K562 (cell line): ENCODE measurements at places on chromosomes 13 and 19. TPM values are rescaled to one million over a fixed set of nuclear protein-coding genes. Genes with fewer than 3 reads are reported as not detected.

DNA sequence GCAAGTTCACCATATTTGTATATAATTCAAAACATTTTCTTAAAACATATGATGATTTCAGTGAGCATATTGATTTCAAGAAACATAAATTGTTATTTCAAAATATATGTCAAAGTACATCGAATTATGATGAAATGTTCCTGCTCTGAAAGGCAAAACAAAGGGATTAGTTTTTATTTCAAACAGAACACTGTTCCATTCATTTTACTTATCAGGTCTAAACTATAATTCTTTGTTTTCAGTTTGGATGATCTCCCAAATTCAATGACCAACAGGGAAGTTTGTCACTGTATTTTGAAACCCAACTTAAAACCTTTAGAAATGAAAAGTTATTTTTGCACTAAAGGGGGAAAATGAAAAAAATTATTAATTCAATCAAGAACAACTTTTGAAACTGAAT is 610.2 kb downstream of the SLITRK1 start:
- no peak for DNase-seq

DNA sequence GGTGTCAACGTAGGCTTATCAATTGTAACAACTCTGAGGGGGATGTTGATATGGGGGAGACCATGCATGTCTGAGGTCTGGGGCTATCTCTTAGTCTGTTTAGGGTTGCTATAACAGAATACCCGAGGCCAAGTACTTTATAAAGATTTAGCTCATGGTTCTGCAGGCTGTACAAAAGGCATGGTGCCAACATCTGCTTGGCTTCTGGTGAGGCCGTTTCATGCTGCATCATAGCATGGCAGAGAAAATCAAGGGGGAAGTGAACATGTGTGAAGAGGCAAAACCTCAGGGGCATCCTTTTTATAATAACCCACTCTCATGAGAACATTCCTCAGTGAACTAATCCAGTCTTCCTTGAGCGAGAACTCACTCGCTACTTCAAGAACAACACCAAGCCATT is 353.8 kb downstream of the ENOX1 start:
- DNase-seq: no peak

DNA sequence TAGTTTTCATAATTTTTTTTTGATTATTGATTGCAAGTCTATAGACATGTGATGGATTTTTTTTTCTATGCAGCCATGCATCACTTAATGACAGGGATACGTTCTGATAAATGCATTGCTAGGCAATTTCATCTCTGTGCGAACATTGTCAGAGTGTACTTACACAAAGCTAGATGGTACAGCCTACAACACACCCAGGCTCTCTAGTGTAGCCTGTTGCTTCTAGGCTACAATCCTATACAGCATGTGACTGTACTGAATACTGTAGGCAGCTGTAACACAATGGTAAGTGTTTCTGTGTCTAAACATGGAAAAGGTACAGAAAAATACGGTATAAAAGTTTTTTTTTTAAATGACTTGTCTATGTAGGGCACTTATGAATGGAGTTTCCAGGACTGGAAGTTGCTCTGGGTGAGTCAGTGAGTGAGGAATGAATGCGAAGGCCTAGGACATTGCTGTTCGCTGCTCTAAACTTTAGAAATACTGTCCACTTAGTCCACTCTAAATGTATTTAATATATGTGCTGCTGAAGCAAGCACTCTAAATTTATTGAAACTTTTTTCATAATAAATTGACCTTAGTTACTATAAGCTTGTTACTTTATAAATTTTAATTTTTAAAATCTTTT is 20.3 kb downstream of the SPATA13 start:
- DNase-seq: no peak

- no peak for DNase-seq
Observed at GRCh38 chr19:18274219-18274780, at the start of gene IQCN. TSS of gene IQCN (minus strand) at chr19:18274452. CDS start at chr19:18269478, 4,974 bp downstream.

DNA sequence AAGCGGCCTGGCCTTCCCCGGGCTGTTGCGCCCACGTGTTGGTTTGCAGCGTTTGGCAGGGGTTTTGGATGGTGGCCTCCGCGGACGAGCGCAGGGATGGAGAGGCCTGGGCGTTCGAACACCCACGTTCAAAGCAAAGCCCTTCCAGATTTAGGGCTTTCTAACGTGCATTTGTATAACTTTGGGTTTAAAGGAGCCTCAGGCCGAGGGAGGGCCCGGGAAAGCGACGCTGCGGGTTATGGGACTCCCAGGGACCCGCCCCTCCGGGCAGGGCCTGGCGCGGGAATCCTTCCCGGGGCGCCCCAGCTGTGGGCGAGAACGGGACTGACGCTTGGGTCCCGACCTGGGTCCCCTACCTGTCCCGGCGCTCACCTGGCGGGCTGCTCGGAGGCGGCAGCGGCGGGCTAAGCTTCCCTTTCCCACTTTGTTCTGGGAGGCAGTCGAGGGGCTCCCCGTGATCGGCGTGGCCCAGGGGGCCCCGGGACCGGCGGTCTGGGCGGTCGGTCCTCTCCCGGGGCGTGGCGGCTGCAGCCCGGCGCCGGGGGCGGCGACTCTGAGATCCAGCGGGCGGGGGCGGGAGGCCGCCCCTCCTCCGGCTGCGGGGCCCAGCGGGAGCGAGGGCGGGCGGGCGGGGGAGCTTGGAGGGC is at the start of gene FBXO17:
Gene FBXO17, minus strand, starts transcription at position 529 of the 647 bp plus-strand sequence. CDS start 25,423 bp downstream, outside the sequence.
- peak; percentile 81 for DNase-seq

GRCh38 chr19:16229322-16229641 is 31.6 kb downstream of the AP1M1 start:
- DNase-seq: no peak

DNA sequence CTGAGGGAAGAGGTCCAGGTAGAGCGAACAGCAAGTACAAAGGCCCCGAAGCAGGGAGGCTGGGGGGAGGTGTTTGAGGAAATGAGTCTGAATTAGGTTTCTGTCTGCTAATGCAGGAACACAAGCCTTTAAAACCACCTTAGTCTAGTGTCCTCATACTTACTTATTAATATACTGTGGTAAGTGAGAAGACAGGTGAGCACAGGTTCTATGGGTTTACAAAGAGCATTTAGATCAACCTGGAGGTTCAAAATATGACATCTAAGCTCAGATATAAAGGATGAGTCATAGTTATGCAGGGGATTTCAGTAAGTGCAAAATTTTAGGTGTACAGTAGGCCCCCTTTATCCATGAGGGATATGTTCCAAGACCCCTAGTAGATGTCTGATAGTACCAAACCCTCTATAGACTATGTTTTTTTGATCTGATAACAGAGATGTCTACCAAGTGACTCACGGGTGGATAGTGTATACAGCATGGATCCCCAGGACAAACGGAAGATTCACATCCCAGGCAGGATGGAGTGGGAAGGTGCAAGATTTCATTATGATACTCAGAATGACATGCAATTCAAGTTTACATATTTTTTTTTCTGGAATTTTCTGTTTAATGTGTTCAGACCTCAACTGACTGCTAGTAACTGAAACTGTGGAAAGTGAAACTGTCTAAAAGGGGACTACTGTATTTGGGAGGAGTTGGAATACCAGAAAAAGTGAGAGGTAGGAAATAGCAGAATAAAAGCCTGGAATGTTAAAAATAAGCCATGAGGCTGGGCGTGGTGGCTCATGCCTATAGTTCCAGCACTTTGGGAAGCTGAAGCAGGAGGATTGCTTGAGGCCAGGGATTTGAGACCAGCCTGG is 18.2 kb upstream of the MED4 start:
- no peak for DNase-seq

Gene UTP14C
- total RNA-seq: 6.0 and 6.1 TPM in 2 replicates

Gene CACNA1A
- 0.04 TPM in 1 of 2 replicates, not detected in the other for total RNA-seq

Gene NPHS1
- total RNA-seq: 0.04 TPM in 1 of 2 replicates, not detected in the other
